ENCODE measurements at places on chromosomes 3 and 15.

DNA sequence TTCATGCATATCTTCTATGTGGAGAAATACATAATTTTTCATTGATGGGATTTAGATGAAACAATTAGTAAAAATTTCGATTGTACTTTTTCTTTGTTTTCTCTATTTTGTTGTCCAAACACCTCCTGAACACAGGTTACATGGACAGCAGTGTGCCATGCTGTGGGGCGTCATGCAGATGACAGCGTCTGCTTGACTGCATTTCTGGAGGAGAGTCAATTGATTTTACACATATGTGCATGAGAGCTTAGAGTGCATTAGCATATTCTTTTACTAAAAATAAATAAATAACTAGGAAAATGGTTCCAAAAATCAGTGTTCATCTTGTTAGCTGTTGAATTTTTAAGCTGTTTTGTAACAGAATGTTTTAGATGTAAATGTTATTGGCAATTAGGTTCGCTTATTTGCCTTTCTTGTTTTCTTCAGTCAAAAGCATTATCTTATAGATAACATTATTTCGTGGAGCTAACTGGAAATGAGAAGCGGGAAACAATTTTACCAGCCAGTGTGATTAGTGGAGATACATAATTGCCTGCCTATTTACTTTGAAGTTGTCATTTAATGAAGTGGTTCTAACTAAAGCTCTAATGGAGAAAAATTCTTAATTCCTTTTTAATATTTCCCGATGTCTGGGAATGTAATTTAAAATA, 82.7 kb upstream of the VGLL3 start:
- H3K36me3 ChIP-seq, result no peaks in the 10 kb centered on the region
- H3K27ac ChIP-seq, result no peak overlapping the region
- H3K4me1 ChIP-seq, result no peaks in the 10 kb centered on the region
- no peaks in the 10 kb centered on the region for H3K27me3 ChIP-seq
- no peak for DNase-seq

GRCh38 chr3:38308456-38308855, 26.4 kb downstream of the SLC22A14 start:
- H3K27ac ChIP-seq, result no peak overlapping the region
- H3K36me3 ChIP-seq, result no peaks in the 10 kb centered on the region
- H3K4me3 ChIP-seq, result no peak overlapping the region

GRCh38 chr15:28978661-28979060, 92.9 kb downstream of the APBA2 start:
- no peak overlapping the region for H3K27ac ChIP-seq
- no peak overlapping the region for H3K4me3 ChIP-seq
- no peak for DNase-seq
- H3K36me3 ChIP-seq, result no peaks in the 10 kb centered on the region

GRCh38 chr3:42823351-42823750, 14.1 kb downstream of the ACKR2 start:
- H3K36me3 ChIP-seq, result no peaks in the 10 kb centered on the region
- no peak overlapping the region for H3K27ac ChIP-seq
- DNase-seq, result no peak
- no peak overlapping the region for H3K4me3 ChIP-seq
- peaks cover 2% of the 10 kb centered on the region for H3K27me3 ChIP-seq

- peak overlapping the region; percentile 98 for H3K4me3 ChIP-seq
- H3K36me3 ChIP-seq, result peaks cover 26% of the 10 kb centered on the region
- H3K27ac ChIP-seq, result peak overlapping the region; percentile 88
- H3K27me3 ChIP-seq, result no peaks in the 10 kb centered on the region
- H3K4me1 ChIP-seq, result peaks cover 63% of the 10 kb centered on the region
These were observed 610 bp downstream of the ARID3B start for GRCh38 chr15:74541494-74542165.

DNA sequence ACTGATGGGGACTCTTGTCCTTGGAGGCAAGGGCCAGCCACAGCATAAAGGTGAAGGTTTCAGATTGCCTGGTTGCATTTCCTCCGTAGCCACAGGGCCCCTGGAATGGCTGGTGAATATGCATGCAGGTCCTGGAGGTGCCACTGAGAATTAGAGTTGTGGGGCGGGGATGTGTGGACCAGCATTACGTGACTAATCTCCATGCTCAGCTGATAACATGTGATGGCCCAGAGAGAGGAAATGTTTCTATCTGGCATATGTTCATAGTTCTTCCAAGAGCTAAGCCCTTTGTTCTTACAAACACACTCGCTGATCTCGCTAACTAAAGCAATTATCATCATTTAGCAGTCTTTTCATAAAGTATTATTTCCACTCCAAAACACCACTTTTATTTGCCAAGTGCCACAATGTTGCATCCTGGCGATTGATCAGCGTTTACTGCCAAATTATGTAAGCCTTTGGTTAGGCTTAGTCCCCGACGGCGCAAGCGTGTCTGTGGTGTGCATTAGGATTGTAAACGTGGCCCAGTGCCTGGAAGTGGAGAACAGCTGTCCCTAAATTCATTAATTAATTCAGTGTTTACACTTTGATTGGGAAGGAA, 55.9 kb downstream of the CGNL1 start:
- H3K4me3 ChIP-seq, result no peak overlapping the region
- no peaks in the 10 kb centered on the region for H3K36me3 ChIP-seq
- no peaks in the 10 kb centered on the region for H3K4me1 ChIP-seq
